ENCODE measurements at places on chromosomes 1 and 21.

DNA sequence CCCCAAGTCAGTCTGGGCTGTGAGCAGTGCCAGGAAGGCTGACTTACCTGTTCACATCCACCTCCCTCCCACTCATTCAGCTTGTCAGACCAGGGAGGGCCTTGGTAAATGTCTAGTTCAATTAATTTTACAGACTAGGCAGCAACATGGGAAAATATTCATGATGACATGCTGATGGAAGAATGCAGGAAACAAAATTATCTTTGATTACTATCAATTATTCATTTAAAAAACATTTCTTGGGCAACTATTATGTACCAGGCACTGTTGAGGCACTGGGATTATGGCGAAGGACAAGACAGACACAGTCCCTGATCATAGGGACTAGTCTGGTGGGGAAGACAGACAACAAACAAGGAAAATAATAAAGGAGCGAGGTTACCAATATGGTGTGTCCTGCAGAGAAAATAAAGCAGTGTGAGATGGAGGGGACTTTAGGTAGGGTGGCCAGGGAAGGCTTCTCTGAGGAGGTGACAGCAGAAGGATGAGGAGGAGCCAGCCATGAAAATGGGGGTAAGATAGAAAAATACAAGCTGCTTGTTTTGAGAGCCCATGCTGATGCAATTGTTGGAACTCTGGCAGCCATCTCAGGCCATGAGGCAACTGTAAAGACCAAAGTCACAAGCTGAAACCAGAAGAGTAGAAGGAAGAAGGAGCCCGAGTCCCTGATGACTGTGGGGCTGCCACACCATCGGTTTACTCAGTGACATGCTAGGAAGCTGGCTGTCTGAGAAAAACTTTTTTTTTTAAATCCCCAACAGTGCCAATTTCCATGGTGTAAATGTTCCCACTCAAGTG, 14.0 kb downstream of the TRIM62 start:
- no peak for DNase-seq

DNA sequence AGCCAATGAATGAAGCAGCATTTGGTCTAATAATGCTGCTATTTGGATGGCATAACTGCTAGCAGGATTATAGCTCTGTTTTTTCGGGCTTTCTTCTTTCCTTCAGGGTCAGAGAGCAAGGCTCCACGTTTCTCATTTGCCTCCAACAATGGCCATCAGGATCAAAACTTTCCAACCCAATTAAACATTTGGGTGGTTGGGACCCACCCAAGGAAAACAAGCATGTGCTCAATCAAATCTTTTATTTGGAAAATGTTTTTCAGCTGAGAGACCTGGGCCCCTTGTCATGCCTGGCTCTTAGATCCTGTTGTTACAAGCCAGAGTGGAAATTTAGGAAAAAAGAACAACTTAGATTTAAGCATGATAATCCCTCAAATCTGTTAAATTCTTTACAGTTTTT, 373.1 kb upstream of the USP24 start:
- DNase-seq: no peak

- no peak for DNase-seq
Measured at GRCh38 chr1:163826500-163826899, 504.7 kb downstream of the NUF2 start.

- DNase-seq: no peak
Measured at GRCh38 chr1:231694075-231694431, 67.5 kb downstream of the DISC1 start.

All from stimulated activated CD4-positive, alpha-beta T cell treated with anti-CD3 and anti-CD28 coated beads, Interleukin-1b, Interleukin-23, amount 100 ng/mL, for 1 hour (primary cell).